ENCODE measurements at places on chromosomes 3 and 15.

DNA sequence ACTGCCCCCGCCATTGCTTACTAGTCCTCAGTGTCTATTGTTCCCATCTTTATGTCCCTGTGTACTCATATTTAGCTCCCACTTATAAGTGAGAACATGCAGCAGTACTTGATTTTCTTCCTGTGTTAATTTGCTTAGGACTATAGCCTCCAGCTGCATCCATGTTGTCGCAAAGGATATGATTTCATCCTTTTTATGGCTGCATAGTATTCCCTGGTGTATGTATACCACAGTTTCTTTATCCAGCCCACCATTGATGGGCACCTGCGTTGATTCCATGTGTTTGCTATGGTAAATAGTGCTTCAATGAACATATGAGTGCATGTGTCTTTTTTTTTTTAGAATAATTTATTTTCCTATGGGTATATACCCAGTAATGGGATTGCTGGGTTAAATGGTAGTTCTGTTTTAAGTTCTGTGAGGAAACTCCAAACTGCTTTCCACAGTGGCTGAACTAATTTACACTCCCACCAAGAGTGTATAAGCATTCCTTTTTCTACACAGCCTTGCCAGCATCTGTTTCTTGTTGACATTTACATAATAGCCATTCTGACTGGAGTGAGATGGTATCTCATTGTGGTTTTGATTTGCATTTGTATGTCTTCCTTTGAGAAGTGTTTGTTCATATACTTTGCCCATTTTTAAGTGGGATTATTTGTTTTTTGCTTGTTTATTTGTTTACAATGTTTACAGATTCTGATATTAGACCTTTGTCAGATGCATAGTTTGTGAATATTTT lies 53.7 kb downstream of the GALK2 start:
- DNase-seq, result no peak

DNA sequence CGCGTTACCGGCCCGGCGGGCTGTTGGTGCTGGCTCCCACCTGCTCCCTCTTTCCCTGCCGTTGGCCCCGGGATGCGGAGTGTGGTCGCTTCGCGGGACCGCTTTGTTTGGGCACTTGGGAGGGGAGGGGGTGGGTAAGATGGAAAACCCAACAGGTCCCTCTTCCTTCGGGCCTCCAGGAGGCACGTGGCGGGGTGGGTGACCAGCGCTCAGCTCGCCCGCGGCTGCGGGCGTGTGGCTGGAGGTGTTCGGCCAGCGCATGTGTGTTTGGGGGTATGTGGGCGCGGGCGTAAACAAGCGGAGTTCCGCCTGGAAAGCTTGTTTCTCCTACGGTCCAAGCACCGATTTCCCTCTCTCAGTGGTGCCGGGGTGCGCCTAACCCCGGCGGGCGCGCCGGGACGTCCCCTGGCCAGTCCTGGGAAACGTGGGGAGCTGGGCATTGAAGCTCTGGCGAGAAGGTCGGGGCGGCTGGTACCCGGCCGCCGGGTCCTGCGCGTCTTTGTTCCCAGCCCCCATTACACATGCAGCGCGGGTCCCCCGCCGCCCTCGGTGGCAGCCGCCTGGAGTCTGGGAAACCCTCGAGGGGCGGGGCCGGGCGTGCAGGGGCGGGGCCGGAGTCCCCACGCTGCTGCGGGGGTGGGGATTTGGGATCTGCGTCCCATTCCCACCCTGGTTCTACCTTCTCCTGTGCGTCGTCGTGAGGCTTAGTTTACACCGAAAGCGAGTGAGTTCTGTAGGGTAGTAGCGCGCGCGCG lies 1.4 kb downstream of the ACVR2B start:
- peak; percentile 89 for DNase-seq

- no peak for DNase-seq
Measured at GRCh38 chr3:188607805-188608315, 453.9 kb downstream of the LPP start.

DNA sequence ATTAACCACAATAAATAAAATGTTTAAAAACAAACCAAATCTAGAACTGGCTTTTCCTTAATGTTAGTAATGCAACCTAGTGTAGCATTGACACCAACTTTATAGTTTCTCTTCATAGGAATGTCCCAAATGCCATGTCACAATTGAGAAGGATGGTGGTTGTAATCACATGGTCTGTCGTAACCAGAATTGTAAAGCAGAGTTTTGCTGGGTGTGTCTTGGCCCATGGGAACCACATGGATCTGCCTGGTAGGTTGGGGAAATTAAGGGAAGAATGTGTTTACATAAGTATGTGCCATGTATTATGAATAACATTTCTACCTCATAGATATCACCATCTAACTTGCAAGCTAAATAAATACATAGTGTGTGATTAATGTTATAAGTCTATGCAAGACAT lies 84.4 kb upstream of the GOLGA6B start:
- no peak for DNase-seq

GRCh38 chr15:75712668-75713337 lies at the start of gene CSPG4:
Gene CSPG4 (minus strand): TSS chr15:75712848. CDS start chr15:75712755, 93 bp downstream.
- DNase-seq, result peak; percentile 57

- peak; percentile 92 for DNase-seq
Measured at GRCh38 chr15:52295421-52296001, at the start of gene MYO5C. Gene MYO5C (minus strand): TSS chr15:52295804. CDS start chr15:52295636, 168 bp downstream.

- DNase-seq, result no peak
Measured at GRCh38 chr3:4001976-4002375, 202.7 kb downstream of the LRRN1 start.

DNA sequence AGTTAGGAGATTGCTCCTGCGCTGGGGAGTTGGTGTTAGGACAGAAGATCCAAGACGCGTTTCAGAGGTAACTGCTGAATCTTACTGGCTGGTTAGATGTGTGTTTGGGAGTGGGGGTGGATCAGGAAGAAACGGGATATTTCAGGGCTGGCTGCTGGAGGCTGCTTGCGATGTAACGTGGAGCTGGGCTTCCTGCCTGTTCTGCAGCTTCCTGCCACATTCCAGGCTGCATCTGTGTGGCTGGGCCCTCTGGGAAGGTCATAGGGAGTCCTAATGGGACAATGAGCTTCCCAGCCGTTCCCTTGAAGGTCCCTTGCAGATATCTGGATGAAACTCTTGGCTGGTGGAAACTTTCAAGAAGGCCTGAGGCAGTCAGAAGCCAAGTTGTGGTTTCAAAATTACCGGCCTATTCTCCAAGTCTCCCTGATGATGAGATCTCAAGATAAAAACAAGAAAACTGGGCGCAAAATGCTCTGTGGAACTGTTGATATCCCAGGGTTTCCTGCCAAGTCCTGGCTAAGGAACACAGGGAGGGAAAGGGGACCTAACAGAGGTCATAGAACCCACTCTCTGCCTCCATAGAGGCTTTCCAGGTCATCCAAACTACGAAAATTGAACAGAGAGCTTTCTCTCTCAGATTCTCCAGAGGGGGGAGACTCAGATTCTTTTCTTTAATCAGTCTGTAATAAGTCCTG lies 67.0 kb downstream of the NOX5 start:
- peak; percentile 50 for DNase-seq

GRCh38 chr3:28799084-28799483 lies 450.5 kb upstream of the AZI2 start:
- DNase-seq, result no peak

DNA sequence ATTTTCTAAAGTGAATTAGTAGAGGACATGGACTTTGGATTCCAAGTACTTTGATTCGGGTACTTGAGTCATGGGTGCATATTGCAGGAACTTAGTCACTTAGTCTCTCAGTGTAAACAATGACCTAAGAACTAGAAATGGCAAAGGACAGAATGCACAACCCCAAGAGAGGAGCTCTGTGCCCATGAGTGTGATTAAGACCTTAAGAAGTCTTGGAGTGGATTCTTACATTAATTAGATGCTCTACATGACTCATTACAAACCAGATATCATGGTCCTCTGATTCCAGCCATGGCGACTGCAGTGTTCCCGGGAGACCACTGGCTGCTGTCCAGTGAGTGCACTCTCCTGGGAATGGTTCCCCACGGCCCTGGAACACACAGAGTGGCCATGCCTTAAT lies 251.5 kb downstream of the GABRG3 start:
- no peak for DNase-seq

DNA sequence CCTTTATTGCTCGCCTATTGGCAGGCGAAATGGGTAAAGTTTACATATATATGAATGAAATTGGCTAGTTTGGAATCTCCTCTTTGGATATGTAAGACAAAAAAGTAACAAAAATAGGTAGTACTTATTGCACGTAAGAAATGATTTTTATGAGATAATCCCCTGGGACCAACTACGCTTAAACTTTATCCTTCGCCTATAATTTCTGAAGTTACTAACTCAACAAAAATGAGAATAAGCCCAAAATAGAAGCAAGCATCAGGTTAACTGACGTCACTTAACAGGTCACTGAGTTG lies 438 bp upstream of the SLC49A4 start:
- no peak for DNase-seq

DNA sequence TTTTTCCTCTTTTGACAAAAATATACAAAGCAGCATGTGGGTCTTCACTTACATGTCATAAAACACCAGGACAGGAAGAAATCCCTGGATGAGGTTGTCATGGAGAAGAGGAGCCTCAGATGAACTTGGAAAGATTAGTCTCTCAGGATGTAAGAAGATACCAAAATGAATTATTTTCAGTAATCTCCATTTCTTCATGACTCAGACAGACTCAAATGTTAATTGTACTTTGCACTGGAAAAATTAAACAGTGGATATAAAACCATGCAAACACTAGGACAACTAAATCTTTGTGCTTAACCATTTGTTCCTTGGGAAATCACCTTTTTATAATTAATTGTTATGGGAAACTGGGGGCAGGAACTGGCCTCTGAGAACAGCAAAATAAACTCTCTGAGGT lies 237.0 kb downstream of the CD47 start:
- no peak for DNase-seq

GRCh38 chr3:105620236-105620635 lies 248.6 kb downstream of the CBLB start:
- DNase-seq, result no peak

DNA sequence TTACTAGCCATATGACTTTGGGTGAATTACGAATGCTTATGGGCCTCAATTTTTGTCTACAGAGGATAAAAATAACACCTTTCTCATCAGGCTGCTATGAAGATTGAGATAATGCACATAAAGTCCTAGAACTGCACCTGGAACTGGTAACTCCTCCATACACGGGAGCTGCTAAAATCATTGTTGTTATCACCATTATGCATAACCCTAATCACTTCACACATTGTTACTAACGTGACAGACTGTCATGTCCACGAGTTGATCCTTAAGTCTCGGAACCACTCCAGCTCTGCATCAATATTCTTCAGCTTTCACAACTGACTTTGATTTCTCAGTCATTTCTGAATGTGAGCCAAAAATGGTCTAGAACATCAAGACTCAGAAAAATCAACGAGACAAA lies 64.1 kb downstream of the RFTN1 start:
- DNase-seq, result no peak

- no peak for DNase-seq
Measured at GRCh38 chr15:63366451-63366850, 15.2 kb downstream of the CA12 start.

GRCh38 chr3:87088993-87089841 lies 98.3 kb upstream of the VGLL3 start:
- DNase-seq, result peak; percentile 38
